ENCODE measurements at places on chromosomes 7 and 10.
A peak's percentile ranks its signal among the peaks of the same experiment; 100 is the strongest.

GRCh38 chr7:69364813-69365643, 233.2 kb upstream of the AUTS2 start:
- DNase-seq = no peak

DNA sequence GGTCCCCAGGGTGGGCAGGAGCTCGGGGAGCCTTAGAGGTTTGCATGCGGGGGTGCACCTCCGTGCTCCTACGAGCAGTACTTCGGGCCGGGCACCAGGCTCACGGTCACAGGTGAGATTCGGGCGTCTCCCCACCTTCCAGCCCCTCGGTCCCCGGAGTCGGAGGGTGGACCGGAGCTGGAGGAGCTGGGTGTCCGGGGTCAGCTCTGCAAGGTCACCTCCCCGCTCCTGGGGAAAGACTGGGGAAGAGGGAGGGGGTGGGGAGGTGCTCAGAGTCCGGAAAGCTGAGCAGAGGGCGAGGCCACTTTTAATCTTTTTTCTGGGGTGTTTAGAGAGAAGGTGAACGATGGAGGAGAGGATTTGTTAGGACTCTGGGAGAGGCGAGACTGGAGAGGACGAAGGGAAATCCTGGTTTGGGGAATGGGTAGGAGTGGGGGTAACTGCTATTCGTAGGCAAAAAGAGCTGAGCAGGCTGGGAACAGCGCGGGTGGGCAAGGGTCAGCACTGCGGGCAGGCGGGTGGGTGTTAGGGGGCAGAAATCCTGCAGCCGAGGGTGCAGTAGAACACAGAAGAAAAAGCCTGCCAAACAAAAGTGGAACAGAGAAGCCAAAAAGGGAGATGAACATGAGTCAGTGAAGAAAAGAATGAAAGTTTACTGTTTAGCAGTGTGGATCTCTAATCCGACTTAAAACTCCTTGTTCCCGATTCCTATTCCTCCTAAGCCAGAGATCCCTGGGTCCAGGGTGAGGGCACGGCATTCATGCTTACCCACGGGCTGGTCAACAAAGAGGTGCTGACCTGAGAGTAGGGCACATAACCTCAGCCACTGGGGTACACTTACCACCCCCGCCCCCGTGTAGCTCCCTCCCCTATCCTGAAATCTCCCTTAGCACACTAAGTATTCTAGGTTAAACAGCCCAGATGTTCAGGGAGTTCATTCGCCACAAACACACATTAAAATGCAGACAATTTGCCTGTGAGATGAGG, 26.9 kb downstream of the PRSS2 start:
- no peak for DNase-seq

GRCh38 chr7:20839987-20840386, 53.3 kb upstream of the SP8 start:
- no peak for DNase-seq

- DNase-seq = no peak
Observed at GRCh38 chr7:108611268-108611667, 41.6 kb downstream of the DNAJB9 start.

DNA sequence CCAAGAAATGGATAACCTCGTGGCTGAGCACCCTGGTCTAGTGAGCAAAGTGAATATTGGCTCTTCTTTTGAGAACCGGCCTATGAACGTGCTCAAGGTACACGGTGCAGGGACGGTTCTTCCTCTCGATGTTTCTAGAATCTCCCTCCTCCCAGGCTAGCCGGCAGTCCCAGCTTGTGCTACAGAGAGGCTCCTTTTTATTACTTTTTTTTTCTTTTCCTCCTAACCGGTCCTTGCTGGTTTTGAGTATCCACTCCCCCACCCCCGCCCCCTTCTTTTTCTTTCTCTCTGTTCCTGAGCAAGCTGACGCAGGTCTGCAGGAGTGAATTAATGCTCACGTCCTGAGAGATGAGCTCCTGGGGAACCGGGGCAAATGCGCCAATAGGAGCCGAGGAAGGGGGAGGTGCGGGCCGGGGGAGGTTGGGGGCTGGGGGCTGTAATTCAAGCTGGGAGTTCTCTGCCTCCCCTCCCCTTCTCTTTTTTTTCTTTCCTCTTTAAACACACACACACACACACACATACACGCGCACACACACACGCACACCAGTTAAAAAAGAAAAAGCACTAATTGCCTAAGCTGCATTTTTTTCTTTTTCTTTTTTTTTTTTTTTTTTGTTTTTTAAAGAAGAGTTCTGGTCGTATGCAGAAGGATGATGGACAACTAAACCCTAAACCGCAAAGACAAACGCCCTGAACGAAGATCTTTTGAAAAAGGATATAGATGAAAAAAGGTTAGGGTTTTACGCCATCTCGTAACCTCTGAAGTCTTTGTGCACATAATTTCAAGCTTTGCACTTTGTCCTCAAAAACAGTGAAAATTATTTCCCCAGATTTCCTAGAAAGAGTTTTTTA, 6.6 kb downstream of the CPA2 start:
- no peak for DNase-seq

- no peak for DNase-seq
Observed at GRCh38 chr10:34477249-34477648, 337.8 kb downstream of the PARD3 start.

DNA sequence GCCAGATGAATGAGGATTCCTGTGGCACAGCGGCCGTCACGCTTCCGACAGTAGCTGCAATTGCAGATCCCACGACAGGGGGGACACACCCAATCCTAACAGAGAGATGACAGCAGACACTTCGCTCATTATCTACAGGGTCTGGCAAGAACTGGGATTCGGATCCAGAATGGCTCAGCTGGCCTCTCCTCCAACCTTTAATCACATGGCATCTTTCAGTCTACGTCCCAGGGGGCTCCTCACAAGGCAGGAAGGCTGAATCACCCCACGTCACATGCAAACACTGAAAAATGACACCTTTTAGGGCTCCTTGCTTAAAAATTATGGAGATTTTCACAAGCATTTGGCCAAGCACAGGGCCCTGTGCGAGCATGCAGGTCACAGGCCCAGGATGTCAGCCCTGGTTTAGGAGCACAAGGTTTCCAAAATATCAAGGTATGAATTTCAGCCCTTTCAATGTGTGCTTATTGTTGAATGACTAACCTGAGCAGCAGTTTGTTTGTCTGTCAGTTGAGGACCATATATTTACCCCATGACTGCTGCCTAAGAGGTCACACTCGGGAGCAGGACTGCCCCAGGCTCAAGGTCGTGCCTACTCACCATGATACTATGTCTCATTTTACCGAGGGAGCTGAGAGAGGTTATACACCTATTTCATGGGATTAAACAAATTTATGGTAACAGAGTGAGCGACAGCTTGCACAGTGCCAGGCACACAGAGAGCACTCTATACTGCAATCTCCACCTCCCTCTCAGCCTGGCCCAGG, 42.5 kb downstream of the CDCA7L start:
- DNase-seq = peak; percentile 17

DNA sequence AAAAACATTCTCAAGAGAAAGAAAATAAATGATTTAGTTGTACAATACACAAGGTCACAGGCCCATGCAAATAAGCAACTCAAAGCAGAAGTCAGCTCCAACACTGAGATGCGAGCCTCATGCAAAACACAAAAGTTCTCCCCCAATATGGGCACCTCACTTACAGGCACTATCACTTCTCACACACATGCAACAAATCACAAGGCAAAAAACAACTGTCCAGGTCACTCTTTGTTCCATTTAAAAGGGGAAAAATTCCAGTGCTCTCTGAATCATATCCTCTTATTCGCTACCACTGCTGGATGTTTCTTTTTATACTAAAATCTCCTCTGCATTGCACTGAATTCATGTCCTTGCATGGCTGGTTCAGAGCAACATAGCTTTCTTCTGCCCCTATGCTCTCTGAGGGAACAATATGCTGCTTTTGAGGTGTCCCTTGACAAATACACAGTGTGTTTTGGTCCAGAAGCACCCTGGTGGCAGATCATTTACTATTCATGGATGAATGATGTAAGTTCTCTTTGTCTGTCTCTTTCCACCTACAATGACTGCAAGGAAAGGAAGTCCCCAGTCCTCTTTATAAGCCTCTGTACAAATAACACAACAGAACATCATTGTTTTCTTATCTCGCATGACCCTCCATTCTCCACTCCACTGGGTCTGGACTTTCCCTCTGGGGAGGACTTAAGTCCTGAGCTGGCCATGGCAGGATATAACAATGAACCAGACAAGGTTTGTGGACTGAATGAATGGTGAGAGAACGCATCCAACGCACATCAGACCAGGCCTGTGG, 85.4 kb upstream of the GSDME start:
- DNase-seq = no peak

DNA sequence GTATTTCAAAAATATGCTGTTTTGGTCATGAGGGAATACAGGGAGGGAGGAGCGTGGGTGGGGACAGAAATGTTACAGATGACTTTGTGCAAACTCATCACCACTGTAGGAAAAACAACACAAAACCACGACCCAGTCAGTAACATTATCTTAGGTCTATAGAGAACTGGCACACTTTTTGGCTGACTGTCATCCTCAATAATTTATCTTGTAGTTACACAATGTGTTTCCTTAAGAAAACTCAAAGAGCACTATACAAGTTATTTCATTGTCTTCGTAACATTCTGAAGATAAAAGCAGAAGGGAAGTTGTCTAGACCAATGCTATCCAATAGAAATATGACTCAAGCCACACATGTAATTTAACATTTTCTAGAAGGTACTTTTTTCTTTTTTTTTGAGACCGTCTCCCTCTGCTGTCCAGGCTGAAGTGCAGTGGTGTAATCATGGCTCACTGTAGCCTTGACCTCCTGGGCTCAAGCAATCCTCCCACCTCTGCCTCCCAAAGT, 16.9 kb upstream of the CDK14 start:
- peak; percentile 79 for DNase-seq

GRCh38 chr7:132377703-132378584, 198.3 kb downstream of the PLXNA4 start:
- no peak for DNase-seq

- DNase-seq = no peak
Observed at GRCh38 chr7:95886501-95887090, 114.2 kb downstream of the DYNC1I1 start.

DNA sequence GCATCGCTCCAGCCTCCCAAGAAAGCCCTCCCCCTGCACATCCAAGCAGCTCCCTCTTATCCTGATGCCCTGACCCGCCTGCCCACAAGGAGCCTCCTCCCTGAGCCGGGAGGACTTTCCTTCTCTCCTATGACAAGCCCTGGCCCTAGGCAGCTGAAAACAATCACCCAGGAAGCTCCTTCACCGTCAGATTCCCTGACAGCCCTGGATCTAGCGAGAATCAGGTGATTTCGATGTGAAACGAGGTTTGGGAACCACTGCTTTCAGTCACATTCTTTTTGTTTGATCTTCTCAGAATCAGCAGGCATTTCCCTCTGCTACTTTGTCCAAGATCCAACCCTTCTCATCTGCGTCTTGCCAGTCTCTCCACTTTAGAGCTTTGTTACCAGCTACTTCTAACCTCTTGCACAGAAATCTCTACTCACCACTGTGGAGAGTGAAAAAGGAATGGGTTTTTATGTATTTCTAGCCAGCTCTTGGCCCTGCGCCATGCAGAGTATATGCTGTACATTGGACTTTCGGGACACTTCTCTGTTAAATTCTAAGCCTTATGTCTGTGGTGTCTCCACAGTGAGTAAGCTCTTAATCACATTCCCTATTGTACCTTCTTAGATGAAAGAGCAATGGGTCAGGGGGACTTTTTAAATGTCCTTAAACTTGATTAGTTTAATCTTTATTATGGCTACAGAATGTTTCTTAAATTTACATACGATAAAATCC, 253.2 kb upstream of the C7orf33 start:
- DNase-seq = no peak

DNA sequence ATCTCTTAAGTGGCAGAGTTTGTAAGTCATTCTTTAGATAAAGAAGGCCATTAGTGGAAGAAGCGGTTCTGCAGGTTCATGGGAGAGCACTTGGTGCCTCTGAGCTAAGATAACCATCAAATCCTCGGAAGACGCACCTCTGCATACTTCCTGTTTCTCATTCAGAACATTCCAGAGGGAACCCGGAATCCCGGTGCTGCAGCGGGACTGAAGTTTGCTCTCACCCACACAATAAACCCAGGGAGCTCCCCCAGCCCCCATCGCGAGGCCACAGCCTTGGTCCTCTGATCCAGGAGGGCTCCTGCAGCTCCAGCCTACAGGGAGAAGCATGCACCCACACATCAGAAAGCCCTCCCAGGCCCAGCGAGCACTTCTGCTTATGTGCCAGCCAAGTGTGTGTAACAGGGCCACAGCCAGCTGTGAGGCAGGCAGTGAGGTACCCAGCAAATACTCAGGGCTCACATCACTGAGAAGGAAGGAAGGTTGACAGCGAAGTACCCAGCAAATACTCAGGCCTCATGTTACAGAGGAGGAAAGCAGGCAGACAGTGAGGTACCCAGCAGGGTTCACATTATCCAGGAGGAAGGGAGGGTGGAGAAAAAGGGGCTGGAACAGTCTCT, 142.4 kb downstream of the DIP2C start:
- no peak for DNase-seq
